ENCODE measurements at places on chromosomes 2 and 18.

GRCh38 chr2:56971383-56971974 lies 787.7 kb downstream of the CCDC85A start:
- DNase-seq = no peak

GRCh38 chr2:13067508-13067907 lies 350.8 kb downstream of the TRIB2 start:
- DNase-seq = no peak

DNA sequence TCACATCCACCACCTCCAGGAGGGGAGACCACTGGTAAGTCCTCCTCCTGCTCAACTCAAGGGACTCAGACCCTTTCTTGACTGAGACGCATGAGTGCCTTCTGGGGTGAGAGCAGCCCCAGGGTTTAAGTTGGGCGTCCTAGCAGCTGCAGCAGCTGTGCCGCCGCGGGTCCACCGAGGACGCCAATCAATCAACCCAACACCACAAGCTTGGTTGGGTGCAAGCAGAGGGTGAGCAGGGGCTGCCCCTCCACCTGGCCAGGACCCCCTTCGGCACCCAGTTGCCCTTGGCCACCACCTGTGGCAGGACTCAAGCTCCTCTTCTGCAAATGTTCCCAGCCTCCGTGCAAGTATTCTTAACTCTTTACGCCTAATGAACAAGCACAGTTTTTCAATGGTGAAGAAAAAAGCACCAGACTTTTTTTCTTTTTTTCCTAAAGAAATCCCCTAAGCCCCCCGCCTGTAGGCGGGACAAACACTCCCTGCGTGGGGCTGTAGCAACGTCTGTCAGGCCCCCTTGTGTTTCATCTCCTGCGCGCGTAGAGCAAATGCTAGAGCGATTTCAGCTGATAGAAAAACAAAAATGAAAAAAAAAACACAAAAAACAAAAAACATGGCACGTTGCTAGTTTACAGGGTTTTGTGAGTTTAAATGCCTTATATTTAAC lies 197.1 kb downstream of the LOXHD1 start:
- DNase-seq = no peak

- no peak for DNase-seq
These were observed 23.9 kb downstream of the TNFAIP6 start for GRCh38 chr2:151381266-151381665.

GRCh38 chr2:72924353-72925240 lies 7.3 kb downstream of the EMX1 start:
- no peak for DNase-seq

- no peak for DNase-seq
These were observed 3.5 kb upstream of the NEUROD1 start for GRCh38 chr2:181683518-181684453.

GRCh38 chr18:68604256-68604655 lies 110.7 kb downstream of the TMX3 start:
- DNase-seq = no peak

- DNase-seq = no peak
These were observed 26.3 kb downstream of the PRELID3A start for GRCh38 chr18:12433829-12434540.

GRCh38 chr2:10246370-10246769 lies 56.3 kb upstream of the HPCAL1 start:
- DNase-seq = no peak

GRCh38 chr2:214593727-214594126 lies 182.9 kb downstream of the VWC2L start:
- peak; percentile 67 for DNase-seq

GRCh38 chr2:240347949-240348500 lies 87.4 kb upstream of the GPC1 start:
- no peak for DNase-seq

DNA sequence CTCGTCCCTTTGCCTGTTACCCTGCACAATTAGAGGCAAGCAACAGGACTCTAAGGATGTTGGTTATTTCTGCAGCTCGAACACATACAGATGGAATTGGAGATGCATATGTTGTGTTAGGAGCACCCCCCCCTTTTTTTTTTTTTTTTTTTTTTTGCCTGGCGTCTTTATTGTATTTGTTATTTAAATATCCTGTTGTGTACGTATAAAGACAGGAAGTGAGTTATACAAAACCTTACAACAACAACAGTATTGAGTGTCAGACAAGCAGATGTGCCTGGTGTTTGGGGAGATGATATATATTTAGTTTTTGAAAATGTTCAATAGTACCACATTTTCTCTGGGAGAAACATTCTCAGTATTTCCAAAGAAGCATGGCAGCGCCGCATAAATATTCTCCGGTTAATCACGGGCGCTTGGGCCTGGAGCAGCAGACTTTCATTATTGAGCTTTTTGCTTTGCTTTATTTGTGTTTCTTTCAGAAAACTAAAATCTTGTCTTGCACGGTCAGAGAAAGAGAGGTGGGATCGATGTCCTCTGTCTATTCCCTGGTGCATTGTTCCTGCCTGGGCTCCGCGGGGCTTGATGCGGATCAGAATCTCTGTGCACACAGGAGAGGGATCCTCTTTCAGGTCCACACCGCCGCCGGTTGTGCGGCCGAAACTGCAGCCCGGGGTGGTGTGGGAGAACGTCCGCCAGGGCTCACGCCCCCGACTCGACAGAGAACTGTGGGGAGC lies 23.2 kb upstream of the ZNF516 start:
- no peak for DNase-seq

DNA sequence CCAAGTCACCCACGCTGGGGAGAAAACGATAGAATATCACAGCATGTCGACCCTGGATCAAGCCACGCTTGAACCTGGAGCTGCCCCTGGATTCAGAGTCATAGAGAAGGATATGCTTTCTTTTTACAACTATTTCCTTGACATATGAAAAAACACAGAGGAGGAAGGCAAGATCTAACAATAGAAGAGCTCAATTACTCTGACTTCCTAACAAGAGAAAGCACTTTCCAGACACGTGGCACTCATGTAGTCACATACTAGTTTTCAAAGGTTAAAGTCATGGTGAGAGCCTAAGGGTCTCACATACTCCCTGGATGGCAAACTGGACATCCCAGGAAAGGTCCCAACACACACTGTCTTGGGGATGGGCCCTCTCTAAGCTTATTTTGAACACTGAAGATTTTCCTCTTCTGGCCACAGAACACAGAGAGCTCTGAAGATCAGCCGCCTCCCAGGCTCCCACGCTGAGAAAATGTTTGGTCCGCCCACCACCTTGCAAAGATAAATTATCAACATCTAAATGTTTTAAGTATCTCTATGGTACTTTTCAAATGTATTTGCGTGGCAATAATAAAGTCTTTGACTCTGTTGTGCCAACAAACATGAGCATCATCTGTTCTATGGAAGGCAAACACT lies 4.9 kb downstream of the PXDN start:
- DNase-seq = no peak

GRCh38 chr2:222651718-222652418 lies 4.0 kb downstream of the FARSB start:
- no peak for DNase-seq

DNA sequence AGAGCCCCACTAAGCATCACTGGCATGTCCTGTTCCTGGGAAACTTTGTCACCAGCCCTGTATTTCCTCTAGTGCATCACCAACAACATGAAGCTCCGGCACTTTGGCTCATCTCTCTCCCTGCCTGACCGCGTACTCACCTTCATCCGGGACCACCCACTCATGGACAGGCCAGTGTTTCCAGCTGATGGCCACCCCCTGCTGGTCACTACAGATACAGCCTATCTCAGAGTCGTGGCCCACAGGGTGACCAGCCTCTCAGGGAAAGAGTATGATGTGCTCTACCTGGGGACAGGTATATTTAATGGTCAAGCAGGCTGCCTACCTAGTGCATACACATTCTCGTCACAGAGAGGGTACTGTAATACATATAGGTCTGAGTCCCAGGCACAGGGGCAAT lies 21.0 kb downstream of the SEMA4F start:
- no peak for DNase-seq

DNA sequence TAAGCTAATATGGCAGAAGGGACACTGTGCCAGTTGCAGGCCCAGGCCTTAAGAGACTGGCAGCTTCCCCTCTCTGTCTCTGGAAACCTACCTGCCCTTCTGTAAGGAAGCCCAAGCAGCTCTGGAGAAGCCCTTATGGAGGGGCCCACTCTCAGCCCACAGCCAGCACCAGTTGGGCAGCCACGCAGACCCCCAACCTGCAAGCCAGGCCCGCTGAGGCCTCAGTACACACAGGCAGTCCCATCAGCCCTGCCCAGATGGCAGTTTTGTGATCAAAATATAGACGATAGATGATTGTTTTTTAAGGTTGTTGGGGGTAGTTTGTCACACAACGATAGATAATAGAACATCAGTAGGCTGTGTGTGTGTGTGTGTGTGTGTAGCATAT lies 36.8 kb upstream of the ALPP start:
- DNase-seq = no peak

- DNase-seq = no peak
These were observed 53.1 kb upstream of the ABCA12 start for GRCh38 chr2:215191477-215191876.

DNA sequence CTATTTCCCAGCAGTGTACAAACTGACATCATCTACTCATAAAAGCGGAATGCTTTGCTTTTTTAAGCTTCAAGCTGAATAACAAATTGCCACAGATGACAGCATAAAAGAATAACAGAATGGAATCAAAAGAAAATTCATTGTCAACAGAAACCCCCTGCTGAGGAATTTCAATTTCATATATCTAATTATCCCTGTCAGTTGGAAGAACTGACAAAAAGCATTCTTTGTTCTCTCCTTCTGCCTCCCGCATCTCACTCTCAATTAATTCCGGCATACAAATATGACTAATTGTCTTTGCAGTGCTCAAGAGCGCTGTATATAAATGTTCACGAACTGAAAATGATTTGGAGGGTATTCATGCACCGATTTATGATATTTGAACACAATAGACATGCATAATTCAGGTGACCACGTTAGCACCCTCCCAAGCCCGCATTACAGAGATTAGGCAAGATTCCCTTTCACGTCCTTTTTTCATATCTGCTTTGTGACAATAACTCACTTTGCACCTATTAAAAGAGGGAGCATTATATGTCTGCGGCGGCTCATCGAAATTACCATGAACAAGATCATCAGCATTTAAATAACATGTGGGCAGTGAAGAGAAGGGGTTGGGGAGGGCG lies 277.7 kb upstream of the SALL3 start:
- DNase-seq = no peak

DNA sequence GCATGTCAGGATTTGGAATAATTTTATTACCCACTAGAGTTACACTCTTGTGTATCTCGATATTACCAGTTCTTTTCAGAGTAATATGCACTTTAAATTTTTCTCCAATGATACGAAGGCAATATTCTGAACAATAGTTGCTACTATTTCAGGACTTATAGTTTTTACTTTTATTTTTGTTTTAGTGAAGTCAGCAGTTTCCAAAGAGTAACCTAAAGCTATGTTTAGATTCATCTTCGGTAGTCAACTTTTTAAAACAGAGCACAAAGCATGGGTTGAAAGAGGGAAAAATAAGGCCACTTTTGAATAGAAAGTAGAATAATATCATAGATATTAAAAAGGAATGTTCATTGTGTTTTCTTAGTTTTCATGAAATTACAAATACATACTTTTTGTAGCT lies 532.7 kb downstream of the CPS1 start:
- DNase-seq = no peak

GRCh38 chr2:112824694-112825085 lies 11.9 kb downstream of the IL1B start:
- no peak for DNase-seq
